ENCODE measurements at places on chromosomes 7 and 10. TPM values are rescaled to one million over a fixed set of nuclear protein-coding genes. Genes with fewer than 3 reads are reported as not detected.

Gene FEZF1
- total RNA-seq, result not detected

DNA sequence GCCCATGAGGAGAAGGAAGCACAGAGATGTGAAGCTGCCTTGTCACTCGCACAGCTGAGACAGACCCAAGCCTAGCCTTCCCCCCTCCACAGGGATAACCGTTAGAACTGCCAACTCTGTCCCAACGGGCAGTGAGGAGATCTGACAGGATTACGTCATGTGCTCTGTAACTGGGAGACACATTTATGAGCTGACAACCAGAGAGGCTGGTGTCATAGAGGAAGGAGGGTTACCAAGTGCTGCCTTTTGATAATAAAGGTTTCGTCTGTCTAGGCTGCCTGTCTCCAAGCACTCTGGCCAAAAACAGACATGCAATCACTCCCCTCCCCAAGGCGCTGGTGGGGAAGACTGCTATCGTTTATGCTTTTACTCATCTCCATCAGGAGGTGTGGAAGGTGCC lies 165.9 kb downstream of the PLXNA4 start:
- H3K27ac ChIP-seq, result no peak overlapping the region
- H3K27me3 ChIP-seq, result peaks cover 4% of the 10 kb centered on the region
- no peaks in the 10 kb centered on the region for H3K36me3 ChIP-seq
- no peak overlapping the region for H3K4me3 ChIP-seq

DNA sequence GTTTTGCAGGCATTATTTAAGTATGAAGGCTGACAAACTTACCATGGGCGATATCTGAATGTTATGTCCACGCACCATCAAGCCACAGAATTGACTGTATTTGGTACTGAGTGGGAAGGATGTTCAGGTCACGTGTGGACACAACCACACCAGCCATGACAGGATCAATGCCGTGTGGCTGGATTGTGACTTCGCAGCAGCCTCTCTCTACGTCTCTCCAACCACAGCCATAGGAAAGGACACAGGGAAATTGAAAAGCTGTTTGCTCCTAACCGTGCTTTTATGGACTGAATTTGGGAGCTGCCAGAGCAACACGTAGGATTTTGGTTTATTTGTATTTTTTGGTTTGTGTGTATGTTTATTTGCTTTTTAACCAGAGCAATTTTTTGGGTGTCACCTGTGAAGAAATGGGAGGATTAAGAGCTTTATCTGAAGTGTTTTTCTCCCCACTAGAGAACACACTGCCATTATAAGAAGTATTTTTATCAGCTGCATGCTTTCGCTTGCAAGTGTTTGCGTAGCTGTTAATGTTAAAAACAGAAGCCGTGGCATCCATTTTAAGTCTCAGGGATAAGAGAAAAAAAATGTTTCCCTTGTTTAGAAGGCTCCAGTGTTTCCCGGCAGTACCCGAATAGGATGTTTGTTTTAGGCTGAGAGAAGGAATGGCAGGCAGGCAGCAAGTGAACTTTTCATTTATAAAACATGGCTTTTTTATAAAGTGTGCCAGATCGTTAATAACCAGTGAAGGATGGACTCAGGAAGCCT lies 401.1 kb upstream of the NFE2L3 start:
- DNase-seq, result no peak
- H3K4me3 ChIP-seq, result no peak overlapping the region
- H3K4me1 ChIP-seq, result no peaks in the 10 kb centered on the region
- H3K27me3 ChIP-seq, result peaks cover 8% of the 10 kb centered on the region

GRCh38 chr7:95304990-95305389 lies 19.3 kb downstream of the PON1 start:
- H3K27me3 ChIP-seq, result peaks cover 11% of the 10 kb centered on the region
- no peak overlapping the region for H3K4me3 ChIP-seq
- no peaks in the 10 kb centered on the region for H3K36me3 ChIP-seq
- H3K27ac ChIP-seq, result no peak overlapping the region
- DNase-seq, result no peak

GRCh38 chr10:118392761-118393160 lies 50.6 kb upstream of the FAM204A start:
- DNase-seq, result no peak
- H3K4me1 ChIP-seq, result peaks cover 4% of the 10 kb centered on the region
- H3K4me3 ChIP-seq, result no peak overlapping the region
- H3K27me3 ChIP-seq, result peaks cover 20% of the 10 kb centered on the region

DNA sequence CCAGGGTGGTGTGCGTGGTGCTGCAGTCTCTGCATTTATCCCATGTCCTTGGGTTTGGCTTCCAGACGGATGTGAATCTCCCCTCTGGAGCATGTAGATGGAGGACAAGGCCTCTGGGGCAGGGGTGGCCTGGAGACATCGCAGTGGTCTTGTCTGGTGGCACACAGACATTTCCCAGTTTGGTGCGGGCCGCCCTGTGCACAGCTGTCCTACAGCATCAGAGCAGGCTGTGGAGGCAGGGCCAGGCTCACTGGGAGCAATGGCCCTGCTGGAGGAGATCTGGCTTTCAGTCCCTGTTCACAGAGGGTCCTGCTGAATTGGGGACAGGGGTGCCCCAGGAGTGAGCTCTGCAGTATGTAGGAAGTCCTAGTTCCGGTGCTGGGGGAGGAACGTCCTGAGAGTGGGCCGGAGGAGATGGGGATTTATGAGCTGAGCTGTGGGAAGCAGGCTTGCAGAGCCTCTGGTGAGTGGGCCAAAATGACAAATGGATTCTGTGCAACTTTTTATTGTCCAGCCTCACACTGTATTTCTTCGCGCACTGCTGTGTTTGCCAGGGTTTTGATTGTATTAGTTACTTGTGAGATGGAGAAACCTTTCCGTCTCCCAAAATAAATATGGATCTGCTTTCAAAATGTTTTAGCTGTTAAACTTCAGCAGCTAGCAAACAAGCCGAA lies 40.3 kb downstream of the MGMT start:
- H3K4me1 ChIP-seq, result no peaks in the 10 kb centered on the region
- peaks cover 12% of the 10 kb centered on the region for H3K36me3 ChIP-seq
- no peak for DNase-seq
- H3K27me3 ChIP-seq, result no peaks in the 10 kb centered on the region

Gene PTPN20
- total RNA-seq, result 0.07 TPM
